Retinal pigment epithelial cell (primary cell): ENCODE measurements at places on chromosomes 11 and 22.

DNA sequence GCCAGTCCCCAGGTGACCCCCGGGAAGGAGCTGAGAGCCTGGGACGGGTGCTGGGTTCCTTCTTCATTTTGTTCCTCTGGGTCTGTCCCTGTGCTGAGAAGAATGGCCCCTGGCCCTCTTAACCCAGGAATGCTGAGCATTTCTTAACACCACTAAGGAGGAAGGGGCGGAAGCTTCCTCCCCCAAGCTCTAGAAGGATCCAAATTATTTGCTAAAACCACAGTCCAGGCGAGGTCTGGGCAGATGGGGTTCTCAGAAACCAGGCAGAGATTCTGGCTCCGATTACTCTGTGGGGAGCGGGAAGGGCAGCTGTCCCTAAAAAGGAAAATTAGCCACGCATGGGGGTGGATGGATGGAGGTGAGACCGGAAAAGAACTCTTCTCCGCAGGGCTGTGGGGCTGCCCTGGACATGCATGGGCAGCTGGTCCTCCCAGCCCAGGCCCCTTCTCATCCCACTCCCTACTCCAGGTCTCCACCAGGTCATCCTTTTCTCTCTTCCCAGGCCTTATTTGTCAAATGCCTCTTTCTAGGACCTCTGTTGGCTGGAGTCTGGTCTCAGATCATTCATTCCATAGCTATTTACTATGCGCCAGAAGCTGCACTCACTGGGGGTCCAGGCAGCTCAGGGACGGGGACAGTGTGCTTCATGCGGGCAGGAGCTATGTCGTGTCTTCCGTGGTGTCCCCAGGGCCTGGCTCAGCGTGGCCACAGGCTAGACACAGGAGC, 45.0 kb upstream of the MYH9 start:
- no peak for DNase-seq

- DNase-seq, result no peak
Measured at GRCh38 chr11:1204381-1205101, 18.3 kb upstream of the MUC5B start.

- DNase-seq, result no peak
Measured at GRCh38 chr11:83982825-83983224, 696.7 kb upstream of the CCDC90B start.

GRCh38 chr11:27319072-27319471, 43.9 kb downstream of the CCDC34 start:
- DNase-seq, result no peak

- DNase-seq, result no peak
Measured at GRCh38 chr11:75347781-75348566, 3.5 kb downstream of the ARRB1 start.
